NCI-H2227 treated with DMSO at 0.1 percent for 48 hours (cell line): ENCODE measurements at places on chromosomes 3 and 15.

GRCh38 chr3:53079147-53079546 lies 33.3 kb upstream of the SFMBT1 start:
- no peak for DNase-seq

GRCh38 chr3:53464424-53464823 lies 30.0 kb upstream of the CACNA1D start:
- no peak for DNase-seq

DNA sequence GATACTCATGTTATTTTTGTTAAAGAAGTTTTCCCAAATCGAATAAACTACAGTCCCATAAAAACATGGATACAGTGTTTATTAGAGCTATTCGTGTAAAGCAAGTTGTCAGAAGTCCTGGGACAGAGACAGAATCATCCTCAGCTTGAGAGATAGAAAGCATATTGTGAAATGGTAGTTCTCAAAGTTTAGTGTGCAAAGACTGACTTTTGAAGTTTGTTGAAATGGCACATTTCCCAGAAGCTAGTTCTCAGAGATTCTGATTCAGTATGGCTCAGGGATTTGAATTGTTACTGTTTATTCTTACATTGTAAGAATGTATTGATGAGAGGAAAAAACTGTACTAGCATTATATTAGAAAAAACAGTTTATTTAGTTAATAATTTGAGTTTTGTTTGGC lies 22.1 kb downstream of the GABRR3 start:
- no peak for DNase-seq

DNA sequence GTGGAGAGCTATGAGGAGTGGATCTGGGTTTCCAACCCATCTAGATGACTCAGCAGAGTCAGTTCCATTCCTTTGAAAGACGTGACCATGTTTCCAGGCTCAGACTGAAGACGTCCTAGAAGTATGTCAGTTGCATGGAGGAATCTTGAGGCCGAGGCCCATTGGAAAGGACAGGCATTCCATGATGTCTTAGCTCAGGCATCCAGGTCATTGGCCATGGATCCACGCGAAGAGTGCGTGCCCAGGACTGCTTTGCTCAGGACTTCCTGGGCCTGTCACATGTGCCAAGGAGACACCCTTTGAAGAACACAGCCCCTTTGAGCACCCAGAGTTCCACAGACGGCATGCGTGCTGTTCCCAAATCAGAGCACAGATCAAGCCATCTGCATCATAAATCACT lies 92.3 kb upstream of the ADAMTS17 start:
- DNase-seq, result no peak

DNA sequence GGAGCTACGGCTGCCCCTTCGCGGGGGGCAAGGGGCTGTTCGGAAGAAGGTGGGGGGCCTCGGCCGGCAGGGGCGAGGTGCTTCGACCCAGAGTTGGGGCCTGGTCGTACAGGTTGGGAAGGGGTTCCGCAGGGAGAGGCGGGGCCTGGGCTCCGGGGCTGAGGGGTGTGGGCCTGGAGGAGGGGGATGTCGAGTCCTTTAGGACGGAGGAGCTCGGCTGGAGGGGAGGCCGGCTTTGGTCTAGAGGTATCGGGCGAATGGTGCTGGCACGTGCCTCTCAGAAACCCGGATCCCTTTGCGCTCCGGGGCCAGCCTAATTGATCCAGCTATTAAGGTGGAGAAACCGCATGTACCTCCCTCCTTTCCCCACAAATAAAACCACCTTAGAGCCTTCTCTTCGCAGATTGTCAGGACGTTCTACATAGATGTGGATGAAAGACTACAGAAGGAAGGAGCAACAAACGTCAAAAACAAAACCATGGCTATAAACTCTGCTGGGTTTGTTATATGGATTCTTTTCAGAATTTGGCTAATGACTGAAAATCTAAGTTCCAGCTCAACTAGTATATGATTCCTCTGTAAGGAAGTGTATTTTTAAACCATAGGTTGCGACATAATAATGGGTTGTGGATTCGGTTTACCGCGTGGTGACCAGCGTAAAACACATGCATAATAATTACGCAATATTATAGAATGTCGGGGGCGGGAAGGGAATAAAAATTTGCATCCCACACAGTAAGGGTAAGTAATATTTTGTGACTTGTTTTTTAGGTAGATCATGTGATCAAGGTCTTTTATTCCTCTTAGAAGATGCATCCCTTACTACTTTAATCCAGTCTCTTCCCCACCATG lies 644 bp upstream of the NGLY1 start:
- peak; percentile 62 for DNase-seq

DNA sequence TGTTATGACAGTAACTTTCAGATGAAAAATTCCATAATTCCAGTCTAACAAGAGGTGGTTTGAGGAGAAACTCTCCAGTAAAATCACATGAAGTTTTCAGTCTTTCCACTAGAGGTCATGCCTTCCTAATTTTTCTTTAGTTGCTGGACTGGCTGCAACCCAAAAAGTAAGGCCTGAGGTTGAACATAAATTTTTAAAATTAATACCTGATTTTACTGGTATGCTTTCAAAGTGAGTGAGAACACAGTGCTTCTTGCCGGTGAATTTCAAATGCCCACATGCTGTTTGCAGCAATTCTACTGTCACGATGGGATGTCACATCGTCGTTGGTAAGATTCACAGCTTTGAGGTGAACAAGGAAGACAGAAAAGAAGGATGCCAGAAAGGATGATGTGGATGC lies 89.0 kb upstream of the FGF12 start:
- DNase-seq, result peak; percentile 72

DNA sequence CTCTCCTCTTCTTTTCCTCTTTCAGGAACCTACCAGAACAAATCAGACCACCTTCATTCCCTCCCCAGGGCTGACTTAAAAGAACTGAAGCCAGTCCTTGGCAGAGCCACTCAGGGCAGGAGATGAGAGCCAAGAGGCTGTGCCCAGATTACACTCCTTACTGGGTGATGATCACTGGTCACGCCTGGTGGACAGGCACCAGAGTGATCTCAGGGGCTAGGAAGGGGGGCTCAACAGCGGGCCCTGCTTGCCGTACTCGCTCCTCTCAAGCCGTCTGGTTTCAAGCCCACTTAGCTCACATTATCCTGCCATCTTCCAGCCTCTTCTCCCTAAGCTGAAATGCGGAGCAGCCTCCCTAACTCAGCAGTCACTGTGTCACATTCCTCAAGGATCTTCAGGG lies 1.7 kb upstream of the FAH start:
- DNase-seq, result no peak

DNA sequence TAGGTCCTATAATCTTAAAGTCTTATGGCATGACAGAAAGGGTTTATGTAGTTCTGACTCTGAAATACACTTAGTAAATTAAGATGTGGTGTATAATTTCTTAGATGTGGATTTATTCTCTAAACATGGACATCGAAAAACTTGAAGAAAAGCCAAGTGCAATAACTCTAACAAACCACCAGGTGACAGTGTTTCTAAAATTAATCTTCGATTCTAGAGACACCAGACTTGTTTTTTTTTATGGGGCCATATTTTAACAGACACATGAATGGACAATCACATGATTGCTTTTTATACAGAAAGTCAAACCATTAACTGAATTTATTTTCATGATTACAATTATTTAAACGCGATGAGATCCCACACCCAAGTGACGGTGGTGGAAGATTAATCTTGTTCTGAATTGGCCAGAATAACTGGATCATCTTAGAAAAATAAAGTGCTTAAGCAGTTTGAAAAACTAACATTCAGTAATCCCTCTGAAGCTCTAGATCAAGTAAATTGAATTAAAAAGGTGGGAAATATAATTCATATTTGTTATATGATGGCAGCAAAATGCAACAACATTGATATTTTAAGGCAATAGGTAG lies 305.1 kb downstream of the LSAMP start:
- DNase-seq, result peak; percentile 54

- DNase-seq, result no peak
Measured at GRCh38 chr3:110933821-110934426, 137.7 kb upstream of the NECTIN3 start.

- no peak for DNase-seq
Measured at GRCh38 chr3:160057331-160057730, 68.7 kb downstream of the IL12A start.

DNA sequence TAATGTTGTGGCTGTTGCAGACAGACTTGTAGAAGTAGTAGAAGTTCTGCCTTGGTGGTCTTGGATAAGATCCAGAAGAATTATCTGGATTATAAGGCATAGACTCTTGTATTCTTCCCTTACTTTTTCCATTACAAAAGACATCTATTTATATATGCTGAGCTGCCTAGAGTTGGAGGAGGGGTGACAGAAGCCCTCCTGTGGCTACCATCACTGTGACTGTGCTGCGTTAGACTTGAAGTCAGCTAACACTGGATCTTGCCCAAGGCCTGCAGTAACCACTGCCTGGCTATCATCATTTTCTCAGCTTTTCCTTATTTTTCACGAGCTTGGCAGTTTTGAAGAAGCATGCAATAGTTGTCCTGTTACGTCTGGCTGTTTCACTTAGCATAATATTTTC lies 684.8 kb upstream of the BCHE start:
- no peak for DNase-seq
